Cardiac fibroblast (primary cell): ENCODE measurements at places on chromosomes 11 and 22.

- no peak for DNase-seq
These were observed 4.8 kb upstream of the CD248 start for GRCh38 chr11:66321606-66322005.

DNA sequence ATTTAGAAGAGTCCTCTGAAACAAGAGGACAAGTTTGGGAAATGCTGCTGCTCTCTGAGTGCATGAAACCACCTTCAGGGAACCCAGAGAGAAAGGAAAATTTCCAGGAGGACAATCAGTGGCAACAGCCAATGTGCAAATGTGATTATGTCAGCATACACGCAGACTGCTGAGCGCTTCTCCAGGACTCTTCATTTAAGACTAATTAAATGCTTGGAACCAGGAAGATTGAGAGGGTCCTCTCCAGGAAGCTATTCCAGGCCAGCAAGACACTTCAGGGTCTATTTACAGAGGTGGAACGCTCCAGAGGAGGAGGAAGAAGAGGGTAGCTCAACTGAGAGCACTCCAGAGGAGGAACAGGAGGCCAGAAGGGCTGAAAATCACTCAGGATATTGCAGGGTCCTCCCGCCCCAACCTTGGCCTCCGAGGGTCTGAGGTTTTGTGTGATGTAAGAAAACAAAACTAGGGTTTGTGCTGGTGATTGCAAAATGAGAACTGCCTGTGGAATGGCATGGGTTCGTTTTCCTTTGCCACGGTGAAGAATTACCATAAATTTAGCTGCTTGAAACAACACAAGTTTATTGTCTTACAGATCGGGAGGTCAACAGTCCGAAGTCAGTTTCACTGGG, 14.1 kb upstream of the HTR3A start:
- no peak for DNase-seq

DNA sequence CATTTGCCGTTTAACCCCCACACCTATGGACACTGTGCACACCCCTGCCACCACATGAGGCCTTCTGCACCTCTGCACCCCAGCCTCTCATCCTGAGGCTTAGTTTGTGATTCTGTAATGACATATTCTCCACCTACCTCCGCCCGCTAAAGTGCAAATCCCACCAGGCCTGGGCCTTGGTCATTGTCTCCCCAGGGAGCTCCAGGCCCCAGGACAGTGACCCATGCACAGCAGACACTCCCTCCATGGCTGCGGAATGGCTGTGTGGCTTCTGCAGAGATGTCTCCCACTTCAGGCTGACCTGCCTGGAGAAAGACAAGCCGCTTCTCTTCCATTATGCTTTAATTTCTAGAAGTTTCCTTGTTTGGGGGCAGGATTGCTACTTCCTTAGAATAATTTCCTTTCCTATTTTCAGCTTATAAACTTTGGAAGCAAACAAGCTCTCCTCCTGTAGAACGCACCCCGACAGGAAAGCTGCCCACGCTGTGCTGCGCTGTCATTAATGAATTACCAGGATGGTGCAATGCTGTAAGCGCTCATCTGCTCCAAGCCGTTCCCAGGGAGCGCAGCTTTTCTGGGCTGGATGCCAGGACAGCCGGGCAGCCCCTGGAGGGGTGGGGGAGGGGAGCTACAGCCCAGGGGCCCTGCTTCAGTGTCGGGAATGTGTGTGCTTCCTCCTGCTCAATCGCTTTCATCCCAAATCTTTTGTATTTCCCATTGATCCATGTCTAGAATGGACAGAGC, 618.0 kb downstream of the BRD1 start:
- DNase-seq: no peak

- DNase-seq: peak; percentile 99
These were observed 81.3 kb upstream of the BLID start for GRCh38 chr11:122197066-122197987.

DNA sequence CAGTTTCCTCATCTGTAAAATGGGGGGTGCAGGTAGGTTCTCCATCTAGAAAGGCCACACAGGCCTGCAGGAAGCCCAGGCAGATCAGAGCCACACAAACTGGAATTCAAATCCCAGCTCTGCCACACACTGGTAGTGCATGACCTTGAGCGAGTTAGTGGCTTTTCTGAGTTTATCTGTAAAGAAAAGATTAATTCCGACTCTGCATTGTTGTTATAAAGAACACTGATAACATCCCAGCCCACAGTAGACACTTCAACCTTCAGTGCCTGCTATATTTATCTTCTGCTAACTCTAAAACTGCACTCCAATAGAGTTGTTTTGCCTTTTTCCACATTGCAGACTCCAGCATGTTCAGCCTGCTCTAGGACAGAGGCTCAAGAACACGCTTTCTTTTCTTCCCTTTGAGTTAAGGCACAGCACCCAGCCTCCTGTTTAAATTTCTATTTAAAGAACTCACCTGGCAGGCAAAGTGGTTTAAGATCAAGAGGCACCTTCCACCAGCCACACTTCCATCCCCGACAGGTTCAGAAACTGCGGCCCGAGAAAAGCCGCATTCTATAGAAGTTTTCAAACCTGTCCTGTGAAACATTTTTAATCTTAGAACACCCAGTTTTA, 133.9 kb downstream of the PLEKHA7 start:
- DNase-seq: no peak

GRCh38 chr11:115930291-115930690, 426.1 kb upstream of the CADM1 start:
- no peak for DNase-seq

GRCh38 chr11:46475926-46476545, 84.5 kb upstream of the CHRM4 start:
- DNase-seq: no peak

DNA sequence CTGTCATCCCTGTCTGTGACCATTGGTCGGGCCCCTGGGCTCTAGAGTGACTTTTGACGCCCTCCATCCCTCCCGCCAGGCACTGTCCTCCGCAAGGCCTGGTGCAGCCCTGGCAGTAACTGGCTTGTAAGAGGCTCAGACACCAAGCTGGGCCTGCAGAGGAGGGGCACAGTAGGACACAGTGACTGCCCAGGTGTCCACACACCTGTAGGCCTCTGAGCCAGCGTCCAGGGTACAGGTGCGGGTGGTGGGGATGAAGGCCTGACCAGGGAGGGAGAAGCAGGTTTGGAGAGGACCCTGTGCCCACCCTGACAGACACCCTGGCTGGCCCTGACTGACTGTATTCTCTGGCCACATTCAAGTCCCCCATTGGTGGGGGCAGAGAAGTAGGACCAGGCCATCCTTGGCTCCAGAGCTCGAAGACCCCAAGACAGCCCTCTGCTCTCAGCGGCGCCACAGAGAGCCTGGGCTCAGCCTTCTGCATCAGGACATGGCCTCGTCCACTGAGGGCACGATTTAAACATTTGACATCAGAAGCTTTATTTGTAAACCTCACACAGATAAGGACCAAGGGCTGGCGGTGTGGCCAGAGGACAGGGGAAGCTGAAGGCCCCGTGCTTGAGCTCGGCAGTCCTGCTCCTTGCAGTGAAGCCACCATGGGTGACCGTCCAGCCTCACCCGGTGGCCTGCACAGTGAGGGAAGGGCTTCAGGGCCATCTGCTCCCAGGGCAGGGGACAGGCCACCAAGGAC, 31.4 kb downstream of the PPIL2 start:
- no peak for DNase-seq

DNA sequence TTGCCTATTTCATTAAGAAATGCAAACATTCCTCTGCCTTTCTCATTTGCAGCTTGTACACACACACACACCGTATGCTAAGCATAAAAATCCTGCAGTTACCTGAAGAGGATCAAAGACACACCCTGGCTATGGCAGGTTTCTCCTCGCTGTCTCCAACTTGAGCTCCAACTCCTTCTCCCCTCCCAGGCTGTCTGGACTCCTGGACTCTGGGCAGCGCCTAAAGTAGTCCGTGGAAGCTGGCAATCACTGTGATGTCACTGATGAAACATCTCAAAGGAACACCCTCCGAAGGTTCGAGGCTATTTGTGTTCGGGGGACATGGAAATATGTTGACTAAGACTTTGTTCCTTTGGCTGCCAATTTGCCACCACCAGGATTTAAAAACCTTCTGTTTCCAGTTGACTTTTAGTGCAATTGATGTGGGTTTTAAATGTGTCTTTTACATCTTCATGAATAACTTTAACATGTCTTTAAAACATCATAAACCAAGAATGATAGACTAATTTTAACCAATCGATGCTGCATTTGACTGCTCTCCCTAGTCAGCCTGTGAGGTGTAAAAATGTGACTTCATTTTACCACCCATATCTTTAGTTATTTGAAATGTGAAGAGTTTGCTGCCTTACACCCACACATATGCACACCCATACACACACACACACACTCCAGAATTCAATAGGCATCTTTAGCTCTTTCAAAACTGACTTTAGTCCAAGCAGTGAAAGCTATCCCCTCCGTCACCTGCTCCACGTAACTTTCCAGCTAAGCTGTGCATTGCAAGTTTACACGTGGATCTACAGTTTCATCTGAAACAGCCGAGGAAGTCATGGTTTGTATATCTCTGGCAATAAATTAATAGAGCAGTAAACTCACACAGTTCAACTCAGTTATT, at the start of gene SLN:
Gene SLN, minus strand, starts transcription at position 196 of the 895 bp plus-strand sequence.
- DNase-seq: no peak

- no peak for DNase-seq
These were observed 22.6 kb downstream of the ADAMTS15 start for GRCh38 chr11:130470832-130471706.

DNA sequence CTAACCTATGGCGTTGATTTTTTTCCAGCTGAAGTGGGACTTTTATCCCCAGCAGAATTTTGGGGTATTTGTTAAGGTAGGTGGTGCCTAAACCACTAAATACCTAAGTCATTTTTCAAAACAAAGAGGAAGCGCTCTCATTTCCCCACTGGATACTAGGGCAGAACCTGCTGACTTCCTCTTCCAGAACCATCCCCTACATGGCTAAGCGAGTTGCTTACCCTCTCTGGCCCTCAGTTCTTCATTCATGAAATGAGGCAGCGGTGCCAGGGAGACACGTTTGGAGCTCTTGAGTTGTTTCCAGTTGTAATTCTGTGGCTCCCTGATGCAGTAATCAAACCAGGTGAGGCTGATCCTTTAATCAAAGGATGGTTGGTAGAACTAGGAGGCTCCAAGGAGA, 10.0 kb upstream of the MTMR3 start:
- DNase-seq: no peak

- DNase-seq: no peak
These were observed 83.7 kb downstream of the TRIM29 start for GRCh38 chr11:120054016-120054752.

DNA sequence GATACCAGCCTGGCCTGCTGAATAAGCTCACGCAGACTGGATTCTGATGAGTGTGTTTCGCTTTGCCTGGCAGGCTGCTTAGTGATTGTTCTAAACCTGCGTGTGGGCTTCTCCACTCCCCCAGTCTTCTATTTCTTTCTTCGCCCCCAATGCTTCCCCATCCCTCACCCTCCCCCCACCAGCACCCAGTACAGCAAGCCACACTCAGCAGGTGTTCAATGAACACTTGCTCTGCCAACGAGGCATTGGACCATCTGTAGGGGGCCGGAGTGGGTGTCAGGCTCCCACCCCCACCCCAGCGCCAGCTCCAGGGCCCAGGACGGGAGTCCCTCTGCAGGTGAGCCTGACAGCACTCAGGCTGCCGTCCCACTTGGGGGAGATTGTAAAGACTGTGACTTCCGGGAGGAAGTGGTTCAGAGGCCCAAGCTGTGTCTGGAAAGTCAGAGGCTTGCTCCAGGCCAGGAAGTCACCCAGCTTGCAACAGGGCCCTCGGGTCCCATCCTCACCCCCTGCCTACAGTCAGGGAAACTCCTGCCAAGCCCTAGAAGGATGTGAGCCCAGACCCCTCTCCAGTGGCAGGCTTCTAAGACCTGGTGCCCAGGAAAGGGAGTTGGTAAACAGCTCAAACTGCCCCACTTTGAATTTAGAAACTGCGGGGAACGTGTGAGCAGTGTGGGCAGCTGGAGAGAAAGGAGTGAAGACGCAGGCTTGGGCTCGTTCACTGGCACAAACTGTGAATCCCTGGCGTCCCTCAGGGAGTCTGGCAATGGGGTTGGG, 66.3 kb upstream of the PRDM11 start:
- DNase-seq: no peak

GRCh38 chr11:27740362-27741013, 40.2 kb upstream of the BDNF start:
- no peak for DNase-seq

DNA sequence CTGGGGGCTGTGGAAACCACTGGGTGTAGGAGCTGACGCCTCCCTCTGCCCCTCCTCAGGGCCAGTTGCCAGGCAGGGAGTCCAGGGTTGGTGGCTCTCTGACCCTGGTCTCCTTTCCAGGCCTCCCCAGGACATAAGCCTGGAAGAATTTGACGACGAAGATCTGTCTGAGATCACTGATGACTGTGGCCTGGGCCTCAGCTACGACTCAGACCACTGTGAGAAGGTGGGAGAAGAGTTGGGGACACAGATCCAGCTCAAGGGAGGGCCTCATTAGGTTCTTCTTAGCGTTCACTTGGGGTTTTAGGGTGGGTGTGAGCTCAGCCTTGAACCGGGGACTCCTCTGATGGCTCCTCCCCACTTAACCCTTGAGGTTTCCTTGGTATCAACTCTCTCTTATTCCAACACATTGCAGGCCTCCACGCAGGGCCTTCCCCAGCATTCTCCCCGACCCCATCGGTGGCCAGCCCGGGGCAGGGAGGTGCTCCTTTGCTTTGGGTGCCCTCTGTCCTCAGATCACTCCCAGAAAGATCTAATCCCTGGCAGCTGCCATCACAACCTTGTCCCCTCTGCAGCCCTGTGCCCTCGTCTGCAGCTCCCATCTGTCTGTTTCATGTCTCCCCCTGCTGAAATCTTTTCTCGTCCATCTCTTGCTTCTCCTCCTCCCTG, 1.2 kb downstream of the MAPK8IP2 start:
- DNase-seq: no peak

DNA sequence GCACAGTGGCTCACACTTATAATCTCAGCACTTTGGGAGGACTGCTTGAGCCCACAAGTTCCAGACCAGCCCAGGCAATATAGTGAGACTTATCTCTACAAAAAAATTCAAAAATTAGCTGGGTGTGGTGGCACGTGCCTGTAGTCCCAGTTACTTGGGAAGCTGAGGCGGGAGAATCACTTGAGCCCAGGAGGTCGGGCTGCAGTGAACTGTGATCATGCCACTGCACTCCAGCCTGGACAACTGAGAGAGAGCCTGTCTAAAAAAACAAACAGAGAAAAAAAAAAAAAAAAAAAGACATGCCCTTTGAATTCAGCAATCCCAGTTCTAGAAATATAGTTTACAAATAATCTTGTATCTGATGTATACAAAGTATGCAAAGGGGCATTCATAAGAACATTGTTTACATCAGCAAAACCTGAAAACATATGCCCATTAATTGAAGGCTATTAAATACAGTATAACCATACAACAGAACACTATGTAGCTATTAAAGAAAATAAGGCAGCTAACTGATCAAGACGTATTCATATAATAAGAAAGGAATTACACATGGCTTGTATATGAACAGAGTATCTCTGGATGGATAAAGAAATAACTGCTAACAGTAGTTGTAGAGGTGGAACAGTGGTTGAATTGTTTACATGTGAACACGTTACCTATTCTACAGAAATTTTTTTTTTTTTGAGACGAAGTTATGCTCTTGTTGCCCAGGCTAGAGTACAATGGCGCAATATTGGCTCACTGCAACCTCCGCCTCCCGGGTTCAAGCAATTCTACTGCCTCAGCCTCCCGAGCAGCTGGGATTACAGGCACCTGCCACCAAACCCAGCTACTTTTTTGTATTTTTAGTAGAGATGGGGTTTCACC, 35.7 kb downstream of the CELF1 start:
- no peak for DNase-seq

- peak; percentile 94 for DNase-seq
These were observed 78.9 kb downstream of the PPFIBP2 start for GRCh38 chr11:7592711-7593110.

- no peak for DNase-seq
These were observed 92.4 kb upstream of the TMEM45B start for GRCh38 chr11:129723146-129723760.
